ENCODE measurements at places on chromosomes 2 and 18.
A peak's percentile ranks its signal among the peaks of the same experiment; 100 is the strongest.

DNA sequence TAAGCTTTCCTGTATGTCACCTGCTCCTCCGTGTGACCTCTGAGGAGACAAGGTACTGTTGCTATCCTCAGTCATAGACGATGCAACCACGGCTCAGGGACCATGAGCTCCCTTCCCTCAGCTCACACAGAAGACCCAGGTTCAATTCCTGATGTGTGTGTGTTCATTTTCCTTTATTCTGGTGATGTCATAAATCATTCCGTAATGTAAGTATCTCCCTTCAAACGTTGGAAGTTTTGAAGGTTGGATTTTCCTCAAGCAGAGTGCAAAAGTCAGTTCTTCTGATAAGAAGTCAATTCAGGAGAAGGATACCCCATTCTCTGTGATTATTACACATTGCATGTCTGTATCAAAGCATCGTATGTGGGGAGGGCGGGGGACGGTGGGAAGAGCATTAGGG, 118.9 kb upstream of the FAM136A start:
- DNase-seq: no peak

GRCh38 chr2:85892216-85892944, 3.6 kb upstream of the ST3GAL5 start:
- DNase-seq: no peak

DNA sequence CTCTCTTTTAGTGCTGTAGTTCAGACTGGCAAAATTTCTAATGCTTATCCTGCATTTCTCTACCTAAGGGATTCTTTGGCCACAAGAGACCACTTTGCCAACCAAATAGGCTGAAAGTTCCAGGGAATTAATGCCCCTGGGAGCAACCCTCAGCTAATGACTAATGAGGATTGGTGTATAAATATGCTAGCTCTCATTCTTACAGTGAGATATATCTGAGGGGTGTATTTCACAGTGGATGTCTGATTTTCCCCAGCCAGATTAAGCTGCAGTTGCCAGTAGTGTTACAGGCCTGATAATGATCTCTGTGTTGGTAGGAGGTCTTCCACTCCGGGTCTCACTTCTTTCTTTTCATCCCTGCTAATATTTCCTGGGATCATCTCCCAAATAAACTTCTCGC, 90.4 kb downstream of the GULP1 start:
- DNase-seq: no peak

- DNase-seq: no peak
Observed at GRCh38 chr2:101909760-101910159, 82.0 kb upstream of the IL1R2 start.

GRCh38 chr2:74186038-74186437, 7.4 kb upstream of the MOB1A start:
- peak; percentile 27 for DNase-seq

DNA sequence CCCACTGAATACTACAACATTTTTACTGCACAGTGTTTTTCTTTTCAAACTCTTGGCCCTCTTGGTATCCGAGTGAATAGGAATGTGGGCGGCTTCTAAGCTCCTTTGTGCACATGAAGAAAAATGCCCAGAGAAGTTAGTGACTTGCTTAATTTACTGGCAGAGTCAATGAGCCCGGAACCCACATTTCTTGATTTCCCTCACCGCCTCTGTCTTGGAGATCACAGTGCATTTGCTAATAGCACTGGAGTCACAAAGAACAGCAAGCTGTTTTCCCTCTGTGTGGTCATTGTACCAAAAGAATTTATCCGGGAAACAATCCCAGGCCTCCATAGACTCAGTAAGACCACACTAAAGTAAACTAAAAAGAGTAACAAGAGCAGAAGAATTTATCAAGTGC, 18.9 kb downstream of the STON1 start:
- no peak for DNase-seq

DNA sequence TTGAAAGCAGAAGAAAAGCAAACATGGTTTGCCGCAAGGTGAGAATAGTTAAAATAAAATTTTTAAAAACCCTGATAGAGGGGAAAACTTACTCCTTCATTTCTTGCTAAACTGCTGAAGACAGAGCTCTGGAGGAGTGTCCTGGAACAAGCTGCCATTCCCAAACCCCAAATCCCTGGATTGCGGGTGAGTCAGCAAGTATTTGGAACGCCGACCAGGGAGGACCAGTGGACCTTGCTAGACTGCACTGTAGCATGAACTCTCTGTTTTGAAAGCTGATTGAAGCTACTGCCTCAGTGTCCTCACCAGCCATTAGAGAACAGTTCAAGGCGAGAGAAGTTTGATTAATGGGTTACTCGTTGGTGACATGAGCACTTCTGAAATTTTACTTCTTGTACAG, 99.4 kb upstream of the RASGRP3 start:
- DNase-seq: no peak

- no peak for DNase-seq
Observed at GRCh38 chr18:7585276-7585670, 18.2 kb downstream of the PTPRM start.

- DNase-seq: no peak
Observed at GRCh38 chr2:54013996-54014395, 43.2 kb upstream of the PSME4 start.

- no peak for DNase-seq
Observed at GRCh38 chr2:181152226-181152625, 171.8 kb downstream of the UBE2E3 start.

- DNase-seq: no peak
Observed at GRCh38 chr2:207252979-207253645, 87.4 kb upstream of the KLF7 start.

DNA sequence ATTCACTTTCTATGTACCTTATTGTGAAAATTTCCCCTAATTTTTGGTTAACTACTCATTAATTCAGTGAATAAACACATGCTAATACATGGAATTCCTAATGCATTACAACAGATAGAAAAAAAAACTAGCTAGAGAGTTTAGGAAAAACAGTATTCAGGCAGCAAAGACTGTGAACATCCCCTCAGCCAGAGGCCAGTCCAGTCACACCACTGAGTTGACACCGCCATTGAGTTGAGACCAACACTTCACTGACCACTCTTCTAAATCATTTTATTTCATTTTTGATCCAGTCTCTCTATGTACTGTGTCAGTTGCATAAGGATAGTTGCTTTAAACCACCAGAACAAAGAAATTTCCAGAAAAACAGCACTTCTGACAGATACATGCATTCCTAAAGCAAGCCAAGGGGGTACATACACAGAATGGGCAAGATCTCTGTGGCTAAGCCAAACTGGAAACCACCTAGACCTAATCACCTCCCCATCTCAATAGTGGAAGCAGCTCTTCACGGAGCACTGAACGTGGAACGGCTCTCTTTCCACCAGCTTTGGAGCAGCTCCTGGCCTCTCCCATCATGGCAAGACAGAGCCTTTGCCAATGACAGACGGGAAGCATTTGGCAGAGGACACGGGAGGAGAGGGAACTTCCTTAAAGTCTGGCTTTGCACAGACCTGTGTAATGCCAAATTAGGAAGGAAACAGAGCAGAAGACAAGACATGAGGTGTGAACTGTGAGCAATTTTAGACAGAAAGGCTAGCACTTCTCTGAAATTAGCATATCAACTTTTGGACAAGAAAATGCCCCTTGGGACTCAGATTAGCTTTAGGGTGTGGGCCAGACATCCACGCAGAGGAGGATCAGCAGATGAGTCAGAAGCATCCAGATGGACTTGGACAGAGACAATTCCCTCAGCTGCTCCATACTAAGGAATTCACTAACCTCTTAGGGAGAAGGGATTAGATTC, 36.4 kb downstream of the CACNB4 start:
- no peak for DNase-seq

DNA sequence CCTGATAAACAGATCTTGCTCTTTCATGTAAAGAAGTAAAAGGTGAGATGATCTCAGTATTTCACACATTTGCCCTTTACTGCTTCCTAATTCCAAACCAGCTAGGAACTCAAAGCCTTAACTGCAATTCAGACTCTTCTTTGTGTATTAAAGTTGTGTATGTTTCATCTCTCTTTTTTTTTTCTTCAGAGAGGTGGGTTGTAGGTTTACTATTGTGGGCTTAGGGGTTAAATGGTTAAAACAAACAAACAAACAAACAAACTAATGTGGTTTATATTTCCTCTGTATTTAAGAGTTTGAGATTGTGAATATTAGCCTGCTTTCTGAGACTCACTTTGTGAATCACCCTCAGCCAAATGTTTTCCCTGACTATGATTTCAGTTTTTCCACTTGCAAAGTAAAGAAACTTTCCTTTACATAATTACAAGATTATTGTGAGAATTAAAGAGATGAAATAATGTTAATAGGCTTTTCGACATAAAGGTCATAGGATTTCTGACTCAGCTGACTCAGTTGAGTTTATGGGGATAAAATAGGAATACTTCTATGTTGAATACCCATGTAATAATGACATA, 2.8 kb downstream of the GULP1 start:
- no peak for DNase-seq
